Stimulated activated CD8-positive, alpha-beta memory T cell treated with anti-CD3 and anti-CD28 coated beads, Interleukin-15, amount 100 ng/mL, for 1 hour (primary cell): ENCODE measurements at places on chromosomes 7 and 10.

- no peak for DNase-seq
These were observed 7.3 kb upstream of the NKX6-2 start for GRCh38 chr10:132793213-132793612.

DNA sequence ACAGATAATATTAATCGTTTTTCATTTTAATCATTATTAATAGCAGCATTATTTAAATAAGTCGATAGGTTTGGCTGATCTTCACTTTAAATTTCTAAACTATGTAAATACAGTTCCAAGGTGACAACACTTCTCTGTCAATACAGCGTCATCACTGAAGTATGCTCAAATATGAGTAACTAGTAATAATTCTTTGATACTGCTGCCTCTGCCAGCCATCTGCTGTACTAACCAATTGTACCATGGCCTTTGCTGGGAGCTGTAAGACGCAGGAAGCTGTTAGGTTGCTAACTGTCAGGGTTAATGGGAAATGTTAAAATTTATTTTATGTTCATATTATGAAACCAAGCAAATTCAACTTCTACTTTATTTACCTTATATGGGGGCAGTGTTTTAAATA is 1650.5 kb upstream of the LRRTM3 start:
- DNase-seq: no peak

DNA sequence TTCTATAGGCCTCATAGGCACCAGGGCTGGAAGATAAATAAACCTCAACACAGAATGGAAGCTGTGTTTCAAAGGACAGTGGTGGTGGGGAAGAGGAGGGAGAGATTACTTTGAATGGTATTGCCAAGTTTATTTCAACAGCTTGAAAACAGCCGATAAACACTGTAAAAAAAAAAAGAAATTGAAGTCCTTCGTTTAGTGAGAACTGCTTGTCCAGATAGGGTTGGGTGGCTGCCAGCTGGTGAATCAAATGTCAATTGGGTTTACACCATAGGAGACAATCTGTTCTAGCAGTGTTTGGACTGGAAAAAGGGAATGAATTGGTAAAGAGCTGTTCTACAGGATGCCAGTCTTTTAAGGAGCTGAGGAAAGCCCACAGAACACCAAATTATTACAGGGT is 254.8 kb downstream of the PHF14 start:
- DNase-seq: no peak

GRCh38 chr10:56346845-56347415 is 14.1 kb downstream of the ZWINT start:
- DNase-seq: no peak

DNA sequence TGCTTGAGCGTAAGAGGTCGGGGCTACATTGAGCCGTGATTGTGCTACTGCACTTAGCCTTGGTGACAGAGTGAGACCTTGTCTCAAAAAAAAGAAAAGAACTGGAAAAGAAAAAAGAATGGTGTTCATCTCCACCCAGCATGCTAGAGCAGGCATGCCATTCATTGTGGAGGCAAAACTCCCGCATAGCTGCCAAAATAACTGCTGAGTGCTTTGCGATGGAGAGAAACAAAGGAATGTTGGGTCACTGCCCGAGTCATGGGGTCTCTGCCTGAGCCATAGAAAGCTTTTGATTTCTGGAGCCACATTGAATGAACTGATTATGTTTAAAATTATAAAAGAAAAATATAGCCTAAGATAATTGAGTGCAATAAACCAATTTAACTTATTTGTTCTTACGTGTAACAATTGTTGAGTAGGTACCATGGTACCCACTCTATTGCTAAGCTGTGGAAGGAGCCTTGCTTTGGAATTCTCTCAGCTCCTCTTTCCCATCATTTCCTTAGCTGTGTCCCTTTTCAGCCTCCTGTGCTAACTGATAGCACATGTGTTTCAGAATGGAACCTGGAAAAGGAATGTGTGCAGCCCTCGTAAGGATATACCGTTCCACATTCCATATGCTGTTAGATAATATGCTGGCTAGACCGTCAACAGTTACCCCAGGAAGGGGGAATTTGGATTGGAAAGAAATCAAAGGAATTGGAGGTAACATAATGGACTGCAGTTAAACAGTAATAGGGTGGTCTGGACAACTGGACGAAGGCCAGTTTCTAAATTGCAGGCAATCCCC is 99.0 kb downstream of the KIAA1217 start:
- no peak for DNase-seq

DNA sequence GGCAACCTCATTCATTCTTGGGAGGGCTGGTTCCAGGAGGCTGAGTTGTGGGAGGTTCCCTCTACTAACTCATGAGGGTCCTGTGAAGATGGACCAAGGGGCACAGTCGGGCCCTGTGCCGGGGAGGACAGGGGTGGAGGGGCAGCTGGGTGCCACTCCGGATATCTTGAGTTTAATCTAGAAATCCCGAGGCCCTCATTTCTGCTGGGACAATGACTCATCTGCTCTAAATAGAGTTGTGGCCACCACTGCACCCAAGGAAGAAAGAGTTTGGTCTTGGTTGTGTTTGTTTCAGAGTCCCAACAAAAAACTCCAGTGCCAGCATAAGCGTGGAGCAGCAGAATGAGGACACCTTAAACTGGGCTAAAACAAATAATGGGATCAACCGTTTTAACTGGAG is 82.4 kb downstream of the EBF3 start:
- DNase-seq: no peak

- no peak for DNase-seq
These were observed 66.4 kb downstream of the MYOF start for GRCh38 chr10:93415693-93416092.

DNA sequence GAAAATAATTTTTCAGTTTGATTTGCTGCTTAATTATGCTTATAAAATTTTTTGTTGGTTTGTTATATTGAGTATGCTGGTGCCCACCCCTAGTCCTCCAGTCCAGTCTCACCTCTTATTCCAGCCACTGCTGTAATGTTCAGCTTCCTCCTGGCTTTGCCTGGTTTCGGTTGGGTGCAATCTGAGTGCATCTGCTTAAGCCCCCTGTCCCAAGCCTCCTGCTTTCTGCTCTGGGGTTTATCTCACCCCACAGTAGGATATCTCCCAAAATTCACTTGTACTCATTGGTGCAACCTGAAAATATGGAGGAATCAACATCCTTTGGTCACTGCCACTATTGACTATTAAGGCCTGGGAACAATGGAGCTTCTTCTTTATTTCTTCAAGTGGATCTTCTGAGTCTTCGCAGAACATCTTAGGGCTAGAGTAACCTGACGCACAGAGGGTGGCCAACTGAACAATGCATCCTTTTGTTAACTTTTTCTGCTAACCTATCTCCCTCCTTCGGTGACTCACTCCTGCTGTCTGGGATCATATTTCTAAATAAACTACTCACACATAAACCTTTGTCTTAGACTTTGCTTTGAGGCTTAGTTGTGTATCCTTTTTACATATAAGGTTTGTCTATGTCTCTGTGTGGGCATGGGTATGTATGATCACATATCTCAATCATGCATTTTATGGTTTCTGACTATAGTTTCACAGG is 19.1 kb upstream of the SOSTDC1 start:
- no peak for DNase-seq

- no peak for DNase-seq
These were observed 11.7 kb downstream of the ORAI2 start for GRCh38 chr7:102444961-102445673.

DNA sequence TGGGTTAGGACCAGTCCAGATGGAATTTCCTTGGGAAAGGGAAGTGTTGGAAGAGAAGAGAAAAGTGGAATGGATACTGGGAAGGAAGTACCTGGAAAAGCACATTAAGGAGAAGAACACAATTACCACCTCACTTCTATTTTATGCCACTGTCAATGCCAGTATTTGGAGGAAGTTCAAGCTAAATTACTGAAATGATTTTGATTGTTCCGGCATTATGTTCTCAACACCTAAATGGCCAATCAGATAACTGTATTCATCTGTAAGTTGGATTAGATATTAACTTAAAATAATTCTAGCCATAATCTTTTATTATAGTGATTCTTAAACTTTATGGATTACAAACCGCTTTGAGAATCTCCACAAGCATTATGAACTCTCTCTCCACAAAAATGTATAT is 7.3 kb downstream of the NPVF start:
- no peak for DNase-seq

DNA sequence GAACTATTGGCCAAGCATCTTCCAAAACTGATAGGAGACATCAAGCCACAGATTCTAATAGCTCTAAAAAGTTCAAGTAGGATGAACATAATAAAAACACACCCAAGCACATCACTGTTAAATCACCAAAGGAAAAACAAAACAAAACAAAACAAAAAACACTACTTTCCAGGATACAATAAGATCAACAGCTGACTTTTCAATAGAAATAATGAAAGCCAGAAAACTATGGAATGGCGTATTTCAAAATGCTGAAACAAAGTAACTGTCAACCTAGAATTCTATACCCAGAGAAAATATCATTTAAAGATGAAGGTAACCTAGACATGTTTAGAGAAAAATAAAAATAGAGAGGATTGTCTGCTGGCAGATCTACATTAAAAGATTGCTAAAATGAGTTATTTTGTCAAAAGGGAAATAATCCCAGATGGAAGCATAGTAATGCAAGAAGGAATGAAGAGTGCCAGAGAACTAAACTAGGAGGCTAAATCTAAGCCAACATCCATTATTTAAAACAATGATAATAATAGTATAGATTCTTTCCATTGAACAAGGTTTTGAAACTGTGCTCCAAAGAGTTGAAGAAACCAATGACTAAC is 13.9 kb downstream of the TUBAL3 start:
- DNase-seq: no peak
